ENCODE measurements at places on chromosomes 5 and 9.
A peak's percentile ranks its signal among the peaks of the same experiment; 100 is the strongest.

- no peak for DNase-seq
Observed at GRCh38 chr5:122702524-122702875, 72.4 kb upstream of the SNX2 start.

- DNase-seq: no peak
Observed at GRCh38 chr5:51679286-51679685, 296.0 kb downstream of the ISL1 start.

DNA sequence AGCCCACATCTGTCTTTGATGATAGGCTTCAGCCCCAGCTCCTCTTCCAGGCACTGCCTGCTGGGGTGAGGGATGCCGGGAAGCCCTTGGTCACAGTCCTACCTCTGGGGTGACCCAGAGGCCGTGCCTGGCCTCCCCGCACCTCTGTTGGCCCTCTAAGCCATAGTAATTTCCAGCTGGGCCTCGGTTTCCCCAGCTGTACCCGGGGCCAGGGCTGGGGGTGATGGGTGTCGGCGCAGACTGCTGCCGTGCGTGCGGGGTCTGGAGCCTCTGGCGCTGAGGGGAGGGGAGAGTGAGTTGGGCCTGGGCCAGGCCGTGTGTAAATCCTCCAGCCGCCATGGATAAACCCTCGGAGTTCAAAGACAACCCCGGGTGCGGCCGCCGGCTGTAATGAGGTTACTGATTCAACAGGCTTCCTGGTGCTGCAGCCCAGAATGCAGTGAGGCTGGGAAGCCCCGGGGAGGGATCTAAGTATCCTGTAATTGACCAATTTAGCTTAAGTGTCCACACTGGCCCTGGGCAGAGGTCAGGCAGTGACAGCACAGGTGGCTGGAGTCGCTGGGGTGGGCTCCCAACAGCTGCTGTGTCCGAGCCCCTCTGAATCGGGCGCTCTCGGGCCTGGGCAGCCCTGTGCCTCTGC lies 7.1 kb downstream of the RXRA start:
- no peak for DNase-seq

- DNase-seq: no peak
Observed at GRCh38 chr5:151718646-151719045, 31.9 kb upstream of the SPARC start.

DNA sequence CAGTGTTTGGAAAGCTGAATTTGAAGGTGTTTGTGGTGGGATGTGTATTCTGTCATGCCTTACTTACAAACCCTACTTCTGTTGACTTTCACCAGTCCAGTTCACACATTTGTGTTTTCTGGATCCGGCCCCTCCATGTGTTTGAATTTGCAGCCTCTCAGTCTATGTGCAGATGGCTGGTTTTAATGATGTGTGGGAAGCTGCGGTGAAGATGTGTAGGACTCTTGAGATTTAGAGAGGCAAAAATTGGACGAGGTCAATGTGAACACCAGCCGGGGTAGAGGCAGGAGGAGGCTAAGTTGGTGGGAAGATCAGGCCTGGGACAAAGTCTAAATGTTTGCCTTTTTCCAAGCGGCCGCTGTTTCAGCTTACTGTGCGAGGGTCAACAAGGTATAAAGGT lies 115.4 kb upstream of the KLF9 start:
- no peak for DNase-seq

DNA sequence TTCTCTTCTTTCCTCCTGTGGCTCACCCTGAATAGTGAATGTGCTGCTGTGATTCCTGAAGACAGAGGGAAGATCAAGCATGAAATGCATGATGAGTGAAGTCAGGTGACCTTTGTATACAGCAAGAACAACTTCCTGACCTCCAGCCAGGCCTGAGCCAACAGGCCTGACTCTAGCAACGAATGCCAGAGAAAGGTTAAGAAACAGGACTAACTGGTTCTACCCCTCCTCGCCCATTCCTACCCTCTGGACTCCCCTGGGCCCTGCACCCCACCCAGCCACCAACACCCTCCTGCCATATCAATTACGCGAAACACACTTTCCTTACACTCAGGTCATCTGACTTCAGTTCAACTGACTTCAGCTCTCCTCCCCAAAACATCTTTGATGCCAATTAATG lies 4.9 kb downstream of the SUSD1 start:
- DNase-seq: peak; percentile 51

DNA sequence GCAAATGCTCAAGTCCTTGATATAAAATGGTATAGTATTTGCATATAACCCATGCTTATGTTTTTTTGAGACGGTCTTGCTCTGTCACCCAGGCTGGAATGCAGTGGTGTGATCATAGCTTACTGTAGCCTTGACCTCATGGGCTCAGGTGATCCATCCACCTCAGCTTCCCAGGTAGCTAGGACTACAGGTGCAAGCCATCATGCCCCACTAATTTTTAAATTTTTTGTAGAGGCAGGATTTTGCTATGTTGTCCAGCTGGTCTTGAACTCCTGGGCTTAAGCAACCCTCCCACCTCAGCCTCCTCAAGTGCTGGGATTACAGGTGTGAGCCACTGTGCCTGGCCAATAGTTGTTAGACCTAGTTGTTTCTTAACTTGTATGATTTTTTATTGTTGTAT lies 17.3 kb downstream of the SLC36A3 start:
- no peak for DNase-seq

DNA sequence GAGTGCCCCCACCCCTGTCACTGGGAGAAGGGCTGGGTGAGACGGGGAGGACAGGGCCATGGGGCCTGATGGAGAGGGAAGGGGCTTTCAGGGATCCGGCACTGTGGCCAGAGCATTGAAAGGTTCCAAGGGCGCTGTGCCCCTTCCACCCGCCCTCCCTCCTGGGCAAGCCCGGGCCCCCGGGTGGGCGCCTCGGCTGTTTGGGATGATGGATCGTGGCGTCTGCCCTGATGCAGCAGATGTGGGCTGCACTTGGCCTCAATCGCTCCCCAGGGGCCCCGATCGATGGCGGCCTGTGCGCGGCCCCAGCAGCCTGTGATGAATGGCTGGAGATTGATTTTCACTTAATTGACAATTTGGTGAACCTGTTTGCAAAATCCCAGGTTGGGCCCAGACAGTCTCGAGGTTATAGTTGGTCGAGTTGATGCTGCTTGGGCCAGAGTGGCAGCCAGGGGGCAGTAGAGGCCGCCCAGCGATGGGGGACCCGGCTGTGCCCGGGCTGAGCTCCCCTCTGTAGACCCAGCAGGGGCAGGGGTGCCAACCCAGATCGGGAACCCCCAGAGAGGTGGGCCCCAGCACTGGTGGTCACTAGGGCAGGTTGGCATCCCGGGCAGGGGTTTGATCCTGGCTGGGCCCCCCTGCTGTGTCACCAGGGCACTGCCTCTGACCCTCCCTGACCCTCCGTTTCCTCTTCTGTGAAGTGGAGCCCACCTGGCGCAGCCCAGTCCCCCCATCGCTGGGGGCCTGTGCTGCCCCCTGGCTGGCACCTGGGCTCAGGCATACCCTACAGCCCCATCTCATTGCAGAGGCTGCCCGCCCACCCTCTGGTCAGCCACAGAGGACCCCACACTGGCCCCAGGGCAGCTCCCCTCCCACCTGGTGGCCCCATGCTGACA lies 34.7 kb downstream of the LHX3 start:
- no peak for DNase-seq

GRCh38 chr9:111284703-111285102 lies 45.3 kb downstream of the OR2K2 start:
- DNase-seq: no peak

GRCh38 chr9:107314763-107315162 lies 31.7 kb downstream of the RAD23B start:
- DNase-seq: no peak

DNA sequence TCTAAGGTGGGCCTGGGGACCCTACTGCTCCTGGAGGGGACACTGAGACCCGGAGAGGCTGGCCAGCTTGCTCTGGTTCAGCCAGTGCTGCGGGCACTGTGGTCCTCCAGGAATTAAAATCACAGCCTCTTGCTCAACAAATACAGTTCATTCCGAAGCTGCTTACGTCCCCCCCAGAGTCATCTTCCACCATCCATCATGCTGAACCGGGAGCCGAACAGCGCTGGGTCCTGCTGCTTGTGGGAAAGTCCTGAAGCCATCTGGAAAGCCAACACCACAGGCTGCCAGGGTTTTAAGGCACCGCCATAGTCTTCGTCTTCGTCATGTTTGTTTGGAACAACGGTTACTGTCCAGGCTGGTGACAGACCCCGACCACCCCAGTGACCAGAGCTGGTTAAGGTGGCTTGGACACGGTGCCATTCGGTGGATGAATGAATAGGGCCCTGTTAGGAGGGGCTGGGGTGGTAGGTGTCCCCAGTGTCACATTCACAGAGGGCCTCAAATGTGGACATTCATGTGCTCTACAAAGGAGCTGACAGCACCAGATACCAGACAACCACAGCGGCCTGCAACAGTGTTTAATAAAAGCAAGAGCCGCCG lies 81.6 kb upstream of the PHYKPL start:
- no peak for DNase-seq

DNA sequence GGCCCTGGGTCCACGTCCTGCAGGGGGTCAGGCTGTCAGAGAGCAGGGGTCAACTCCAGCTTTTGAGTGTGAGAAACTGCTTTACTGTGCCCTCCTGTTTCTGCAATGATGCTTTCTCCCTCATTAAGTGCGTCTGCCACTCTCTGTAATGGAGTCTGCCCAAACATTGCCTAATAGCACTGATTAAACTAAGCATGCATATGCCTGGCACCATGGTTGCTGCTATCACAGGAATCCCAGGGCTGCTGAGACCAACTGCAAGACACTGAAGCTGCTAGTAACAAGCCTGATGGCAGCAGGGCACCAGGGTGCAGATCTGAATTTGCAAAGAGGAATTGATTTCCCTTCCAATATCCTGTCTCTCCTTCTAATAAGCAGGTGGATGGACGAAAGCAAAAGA lies 125.3 kb downstream of the SLC24A2 start:
- no peak for DNase-seq

DNA sequence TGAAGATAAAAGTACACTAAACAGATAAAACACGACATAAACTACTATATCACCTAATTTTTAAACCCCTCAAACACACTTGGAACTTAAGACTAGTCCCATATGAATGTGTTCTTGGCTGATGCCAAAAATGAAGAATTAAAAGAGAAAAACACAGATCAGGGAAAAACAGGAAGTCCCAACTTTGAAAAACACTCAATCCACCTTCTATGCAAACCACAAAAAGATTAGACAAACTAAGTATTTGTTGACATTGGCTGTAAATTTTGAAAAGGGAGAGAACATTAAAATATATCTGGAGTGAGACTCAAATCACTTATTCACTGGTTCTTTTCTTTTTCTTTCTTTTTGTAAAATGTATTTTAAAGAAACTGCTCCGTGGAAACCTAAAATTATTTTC lies 81.4 kb downstream of the ANKH start:
- no peak for DNase-seq

DNA sequence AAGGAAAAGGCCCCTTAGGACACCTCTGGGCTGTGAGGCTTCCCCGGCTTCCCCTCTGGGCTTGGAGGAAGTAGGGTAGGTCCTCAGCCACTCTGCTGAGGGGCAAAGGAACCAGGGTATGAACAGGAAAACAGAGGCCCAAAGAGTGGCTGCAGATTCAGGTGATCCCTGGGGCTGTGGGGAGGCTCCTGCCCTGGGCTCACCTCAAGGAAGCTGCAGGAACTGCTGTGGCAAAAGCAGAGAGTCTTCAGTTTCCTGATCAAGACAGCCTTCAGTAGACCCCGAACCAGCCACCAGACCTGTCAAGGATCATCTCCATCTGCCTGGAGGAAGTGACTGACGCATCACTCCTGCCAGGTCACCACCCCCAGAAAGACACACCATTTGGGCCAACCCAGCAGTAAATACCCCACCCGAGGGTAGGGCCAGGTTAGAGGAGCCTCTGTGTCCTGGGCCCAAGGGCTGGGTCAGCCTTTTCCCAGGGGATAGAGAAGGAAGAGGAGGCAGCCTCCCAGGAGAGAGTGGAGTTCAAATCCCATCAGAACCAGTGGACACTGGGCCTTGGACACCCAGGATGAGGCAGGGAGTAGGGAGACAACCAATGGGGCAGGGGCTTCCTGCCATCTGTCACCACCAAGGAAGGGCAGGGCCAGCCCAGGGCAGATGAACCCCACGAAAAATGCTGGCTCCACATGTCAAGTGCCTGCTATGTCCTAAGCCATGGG lies 5.8 kb upstream of the ST6GALNAC6 start:
- DNase-seq: no peak

- no peak for DNase-seq
Observed at GRCh38 chr5:35158622-35159369, 71.5 kb downstream of the PRLR start.

DNA sequence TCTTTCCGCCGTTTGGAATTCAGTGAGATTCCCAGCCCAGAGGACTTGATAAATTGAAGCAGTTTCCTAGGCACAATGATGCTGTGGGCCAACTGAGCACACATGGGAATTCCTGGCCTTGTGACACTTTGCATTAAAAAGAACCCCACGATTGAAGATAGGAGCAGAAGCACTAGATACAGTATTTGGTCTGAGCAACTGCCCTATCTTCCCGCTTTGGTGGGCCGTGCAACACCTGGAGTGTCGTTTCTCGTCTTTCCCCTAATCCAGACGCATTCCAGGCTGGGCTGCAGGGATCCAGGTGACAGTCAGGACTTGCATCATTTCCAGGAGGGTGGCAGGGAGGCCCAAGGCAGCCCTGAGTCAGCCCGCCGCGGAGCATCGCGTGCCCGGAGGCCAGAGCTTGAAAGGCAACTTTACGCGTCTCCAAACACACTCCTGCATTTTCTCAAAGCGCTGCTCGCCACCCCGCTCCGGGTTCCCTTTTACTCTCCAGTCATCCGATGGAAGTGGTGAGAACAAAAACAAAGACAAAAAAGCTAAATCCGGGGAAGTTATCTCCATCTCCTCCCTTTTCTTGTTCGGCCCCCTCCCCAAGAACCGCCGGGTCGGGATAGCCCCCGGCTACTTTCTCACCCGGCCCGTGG lies 753 bp upstream of the STC2 start:
- peak; percentile 51 for DNase-seq

GRCh38 chr5:139901986-139902385 lies 106.4 kb downstream of the PSD2 start:
- DNase-seq: no peak

- no peak for DNase-seq
Observed at GRCh38 chr5:75234251-75234650, 2.4 kb downstream of the ANKRD31 start.

DNA sequence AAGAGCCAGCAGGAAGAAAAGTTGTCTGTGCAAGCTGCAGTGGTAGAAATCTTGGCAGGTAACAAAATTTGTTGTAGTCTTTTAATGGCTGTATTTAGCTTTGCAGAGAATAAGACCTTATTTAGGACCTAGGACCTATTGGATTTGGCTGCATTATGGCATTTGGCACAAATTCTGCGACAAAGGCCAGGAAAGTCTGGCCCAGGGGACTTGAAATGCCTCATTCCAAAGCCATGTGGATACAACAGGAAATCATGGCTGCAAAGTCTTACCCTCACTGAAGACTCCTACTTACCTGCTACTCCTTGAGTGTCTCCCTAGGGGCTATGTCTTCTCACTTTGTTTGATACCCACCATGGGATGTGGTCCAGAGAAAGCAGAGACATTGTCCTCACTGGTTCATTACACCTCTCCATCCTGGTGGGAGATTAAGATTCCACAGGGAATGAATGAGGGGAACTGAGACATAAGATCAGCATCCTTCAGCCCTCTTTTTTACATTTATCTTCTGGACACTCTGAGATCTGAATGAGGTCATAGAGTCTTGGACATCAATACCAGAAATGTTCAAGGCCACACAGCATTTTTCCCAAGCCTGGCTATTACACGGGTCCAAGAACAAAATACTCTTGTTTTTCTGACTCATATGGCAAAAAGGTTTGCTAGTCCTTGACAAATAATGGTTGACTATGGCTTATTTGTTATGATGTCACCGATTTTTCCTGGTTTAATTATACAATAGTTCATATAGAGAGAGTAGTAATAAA lies 119.4 kb downstream of the PDE8B start:
- no peak for DNase-seq

GRCh38 chr9:91073811-91074771 lies 272.5 kb downstream of the SYK start:
- DNase-seq: no peak

- no peak for DNase-seq
Observed at GRCh38 chr5:16411235-16411634, 54.4 kb downstream of the ZNF622 start.

Data from LNCaP clone FGC (cell line).